Spinal cord (tissue), 10 donors: ENCODE measurements at places on chromosomes 3 and 15. TPM values are rescaled to one million over a fixed set of nuclear protein-coding genes. Genes with fewer than 3 reads are reported as not detected.

Gene UBAP1L
- total RNA-seq = 5.8 TPM

Gene TGM4
- 0.06 TPM for total RNA-seq

Gene GOLGA6D
- total RNA-seq = 0.06 TPM

- no peaks in the 10 kb centered on the region for H3K36me3 ChIP-seq
- H3K4me1 ChIP-seq = no peaks in the 10 kb centered on the region
- H3K27ac ChIP-seq = no peak overlapping the region
- no peak for DNase-seq
Observed at GRCh38 chr15:36724493-36724892, 145.1 kb downstream of the CDIN1 start.

GRCh38 chr3:58003093-58003492, 5.1 kb upstream of the FLNB start:
- no peaks in the 10 kb centered on the region for H3K36me3 ChIP-seq
- H3K27ac ChIP-seq = no peak overlapping the region
- peaks cover 7% of the 10 kb centered on the region for H3K4me1 ChIP-seq
- DNase-seq = no peak
- H3K27me3 ChIP-seq = no peaks in the 10 kb centered on the region

DNA sequence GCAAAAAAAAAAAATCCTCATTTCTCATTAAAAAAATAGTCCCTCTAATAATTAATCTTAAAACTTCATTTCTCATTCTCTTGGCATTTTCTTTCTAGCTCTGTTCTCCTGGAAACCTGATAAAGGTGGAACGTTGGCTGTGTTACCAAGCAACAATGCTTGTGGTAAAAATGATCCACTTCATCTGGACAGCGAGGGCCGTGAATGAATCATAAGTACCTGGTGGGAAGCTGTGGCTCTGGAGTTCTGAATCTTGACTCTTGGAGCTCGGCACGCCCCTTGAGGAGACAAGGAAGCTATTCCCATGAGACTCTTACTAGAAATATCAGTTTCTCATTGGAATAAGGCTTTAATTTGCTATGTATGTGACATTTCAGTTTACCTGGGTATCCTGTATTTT, 32.5 kb downstream of the BCL2L10 start:
- no peak overlapping the region for H3K27ac ChIP-seq
- H3K4me1 ChIP-seq = peaks cover 6% of the 10 kb centered on the region
- no peaks in the 10 kb centered on the region for H3K27me3 ChIP-seq
- DNase-seq = peak; percentile 32

- H3K36me3 ChIP-seq = peaks cover 11% of the 10 kb centered on the region
- DNase-seq = no peak
- H3K4me3 ChIP-seq = no peak overlapping the region
- H3K27ac ChIP-seq = no peak overlapping the region
- H3K4me1 ChIP-seq = peaks cover 29% of the 10 kb centered on the region
Observed at GRCh38 chr15:65920121-65920520, 50.8 kb downstream of the RAB11A start.

DNA sequence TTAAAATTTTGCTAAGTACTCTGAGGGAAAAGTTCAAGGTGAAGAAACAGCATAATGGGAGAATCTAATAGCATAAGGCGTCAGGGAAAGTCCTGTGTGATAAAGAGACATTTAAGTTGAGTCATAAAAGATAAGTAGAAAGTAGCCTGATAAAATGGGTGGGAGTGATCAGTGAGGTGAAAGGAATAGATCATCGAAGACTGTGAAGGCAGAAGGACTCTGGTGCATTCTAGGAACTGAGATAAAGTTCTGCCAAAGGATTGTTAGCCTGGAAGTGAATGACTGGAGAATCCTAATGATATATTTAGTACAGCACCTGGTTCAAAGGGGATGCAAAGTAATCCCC, 149.9 kb downstream of the CFAP20DC start:
- H3K27ac ChIP-seq = no peak overlapping the region
- H3K4me3 ChIP-seq = no peak overlapping the region
